ENCODE measurements at places on chromosomes 11 and 22.
A peak's percentile ranks its signal among the peaks of the same experiment; 100 is the strongest.

DNA sequence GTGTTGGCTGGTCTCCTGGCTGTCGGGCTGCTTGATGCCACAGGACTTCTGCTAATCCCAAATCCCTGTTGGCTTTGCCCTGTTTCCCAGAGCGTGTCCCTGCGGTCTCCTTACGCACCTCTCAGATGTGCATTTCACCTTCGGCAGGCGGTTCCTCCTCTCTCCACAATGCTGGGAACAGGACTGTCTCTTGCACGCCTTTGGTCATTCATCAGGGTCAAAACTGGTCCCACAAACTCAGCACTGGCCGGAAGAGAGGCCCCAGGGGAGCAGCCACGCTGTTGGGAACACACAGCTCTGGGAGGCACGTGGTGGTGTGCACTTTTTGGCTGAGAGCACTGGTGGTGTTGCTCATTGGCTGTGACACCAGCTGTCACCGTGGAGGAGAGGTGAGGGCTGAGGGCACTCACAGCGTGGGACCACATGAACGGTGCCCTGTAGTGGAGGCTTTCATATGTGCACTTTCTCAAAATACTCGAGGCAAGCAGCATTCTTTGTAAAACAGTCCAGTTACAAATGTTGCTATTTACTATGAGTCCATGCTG lies 15.3 kb upstream of the TRMU start:
- DNase-seq = no peak

GRCh38 chr11:71447791-71448256 lies 369 bp downstream of the DHCR7 start:
- DNase-seq = peak; percentile 8

GRCh38 chr11:3192511-3193372 lies 25.9 kb downstream of the MRGPRG start:
- no peak for DNase-seq

- peak; percentile 30 for DNase-seq
Measured at GRCh38 chr11:17163736-17164135, 44.0 kb downstream of the PIK3C2A start.

- no peak for DNase-seq
Measured at GRCh38 chr11:128467610-128468041, 119.7 kb downstream of the ETS1 start.

DNA sequence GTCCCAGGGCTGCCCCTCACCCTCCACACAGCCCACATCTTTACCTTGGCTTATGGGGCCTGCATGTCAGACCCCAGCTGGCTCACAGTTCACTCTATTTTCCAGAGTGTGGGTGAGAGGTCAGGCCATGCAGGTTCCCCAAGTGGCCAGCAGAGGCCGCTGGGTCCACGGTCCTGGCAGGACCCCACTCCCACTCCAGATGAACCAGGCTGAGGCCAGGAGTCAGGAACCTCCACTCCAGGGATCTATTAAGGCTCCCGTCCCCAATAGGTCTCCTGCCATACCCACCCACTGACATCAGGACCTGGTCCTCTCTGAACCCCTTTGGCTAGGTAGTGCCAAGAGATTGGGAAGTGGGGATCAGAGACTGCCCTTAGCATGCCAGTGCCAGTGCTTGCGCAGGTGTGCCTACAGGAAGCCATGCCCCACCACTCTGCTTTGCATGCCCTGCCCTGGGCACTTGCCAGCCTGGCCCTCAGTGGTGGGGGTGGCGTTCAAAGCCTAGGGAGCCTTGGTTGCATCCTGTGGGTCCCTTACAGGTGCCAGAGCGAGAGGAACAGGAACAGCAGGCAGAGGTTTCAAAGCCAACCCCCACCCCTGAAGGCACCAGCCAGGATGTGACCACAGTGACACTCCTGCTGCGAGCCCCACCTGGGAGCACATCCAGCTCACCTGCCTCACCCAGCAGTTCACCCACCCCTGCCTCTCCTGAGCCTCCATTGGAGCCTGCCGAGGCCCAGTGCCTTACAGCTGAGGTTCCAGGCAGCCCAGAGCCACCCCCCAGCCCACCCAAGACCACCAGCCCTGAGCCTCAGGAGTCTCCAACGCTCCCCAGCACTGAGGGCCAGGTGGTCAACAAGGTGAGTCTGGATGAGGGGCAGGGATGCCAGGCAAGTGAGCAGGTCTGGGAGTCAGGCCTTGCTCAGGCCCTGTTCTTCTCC lies 8.3 kb downstream of the SMTN start:
- DNase-seq = peak; percentile 40

DNA sequence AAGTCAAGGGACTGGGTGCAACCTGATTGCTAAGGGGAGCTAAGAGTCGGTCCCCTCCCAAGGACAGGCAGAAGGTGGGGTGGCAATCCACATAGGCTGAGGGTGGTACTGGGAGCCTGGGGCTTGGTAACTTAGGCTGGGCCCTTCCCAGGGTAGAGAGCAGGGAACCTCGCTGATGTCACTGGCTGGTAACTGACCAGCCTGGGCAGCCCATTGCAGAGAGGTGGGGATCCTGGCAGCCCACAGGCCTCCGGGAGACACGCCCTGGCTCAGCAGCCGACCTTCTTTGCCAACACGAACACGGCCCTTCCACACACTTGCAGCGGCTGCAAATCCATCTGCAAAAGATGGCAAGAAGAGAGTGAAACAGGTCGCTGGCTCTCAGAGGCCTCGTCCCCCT lies 25.4 kb downstream of the A4GALT start:
- DNase-seq = no peak

DNA sequence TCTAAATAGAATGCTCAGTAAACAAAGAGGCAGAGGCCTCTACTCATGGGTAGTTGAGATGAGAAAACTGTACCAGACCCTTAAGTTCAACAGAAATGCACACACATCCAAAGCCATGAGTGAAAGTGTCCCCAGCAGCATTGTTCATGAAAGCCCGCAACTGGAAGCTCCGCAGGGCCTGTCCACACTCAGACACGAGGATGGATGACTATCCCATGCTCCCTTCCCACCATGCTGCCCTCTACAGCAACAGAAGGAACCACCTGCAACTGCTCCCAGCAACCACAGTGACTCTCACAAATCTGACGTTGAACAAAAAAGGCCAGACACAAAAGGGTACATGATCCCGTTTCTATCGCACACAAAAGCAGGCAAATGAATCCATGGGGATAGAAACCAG lies 76.9 kb upstream of the ANO1 start:
- DNase-seq = no peak

Data from inflammatory macrophage treated with lipopolysaccharide for 4 hours (primary cell).